Colonic mucosa (tissue), 4 donors: ENCODE measurements at places on chromosomes 6 and 20. TPM values are rescaled to one million over a fixed set of nuclear protein-coding genes. Genes with fewer than 3 reads are reported as not detected.

Gene AKAP12
- 38.8 TPM for total RNA-seq

DNA sequence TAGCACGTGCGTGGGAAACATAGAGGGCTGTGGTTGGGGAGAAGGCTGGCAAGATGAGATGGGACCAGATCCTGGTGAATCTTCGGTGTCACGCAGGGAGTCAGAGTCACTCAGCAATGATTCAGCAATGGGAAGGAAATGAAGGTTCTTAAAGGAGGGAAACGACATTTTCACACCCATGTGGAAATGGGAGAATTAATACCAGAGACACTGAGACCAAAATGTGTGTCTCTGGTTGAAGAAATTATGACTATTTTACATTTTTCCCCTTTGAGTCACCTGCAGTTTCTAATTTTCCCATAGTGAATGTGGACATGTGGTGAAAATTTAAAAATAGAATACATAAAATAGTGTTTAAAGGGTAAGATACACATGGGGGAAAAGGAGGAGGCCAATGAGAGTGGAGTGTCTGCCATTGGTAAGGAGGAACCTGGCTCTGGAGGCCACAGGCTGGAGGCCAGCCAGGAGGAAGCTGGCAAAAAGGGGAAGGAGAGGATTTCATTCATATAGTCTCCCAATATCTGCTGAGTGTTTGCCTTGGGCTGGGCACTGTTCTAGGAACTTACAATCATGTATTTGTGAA, 17.5 kb downstream of the NRN1 start:
- no peaks in the 10 kb centered on the region for H3K36me3 ChIP-seq
- no peak overlapping the region for H3K4me3 ChIP-seq
- H3K27me3 ChIP-seq: peaks cover 17% of the 10 kb centered on the region
- no peak overlapping the region for H3K27ac ChIP-seq

Gene DYNLT1
- total RNA-seq: 140 TPM

- no peak overlapping the region for H3K27ac ChIP-seq
- DNase-seq: no peak
- H3K4me3 ChIP-seq: no peak overlapping the region
- H3K4me1 ChIP-seq: no peaks in the 10 kb centered on the region
- H3K36me3 ChIP-seq: no peaks in the 10 kb centered on the region
Measured at GRCh38 chr6:45650524-45651135, 272.9 kb upstream of the SUPT3H start.

Gene LIN28B
- total RNA-seq: not detected

GRCh38 chr6:98828941-98829411, 5.4 kb upstream of the POU3F2 start:
- H3K4me3 ChIP-seq: no peak overlapping the region
- H3K27me3 ChIP-seq: peaks cover 94% of the 10 kb centered on the region
- DNase-seq: no peak
- no peak overlapping the region for H3K27ac ChIP-seq
- H3K36me3 ChIP-seq: no peaks in the 10 kb centered on the region
- peaks cover 5% of the 10 kb centered on the region for H3K4me1 ChIP-seq

- peaks cover 19% of the 10 kb centered on the region for H3K4me1 ChIP-seq
- no peak overlapping the region for H3K4me3 ChIP-seq
- no peak for DNase-seq
Measured at GRCh38 chr6:170030821-170031471, 259.9 kb downstream of the DLL1 start.

GRCh38 chr20:58647796-58648501, 3.1 kb upstream of the STX16 start:
- H3K36me3 ChIP-seq: no peaks in the 10 kb centered on the region
- no peaks in the 10 kb centered on the region for H3K27me3 ChIP-seq
- DNase-seq: no peak
- H3K4me1 ChIP-seq: peaks cover under 1% of the 10 kb centered on the region

DNA sequence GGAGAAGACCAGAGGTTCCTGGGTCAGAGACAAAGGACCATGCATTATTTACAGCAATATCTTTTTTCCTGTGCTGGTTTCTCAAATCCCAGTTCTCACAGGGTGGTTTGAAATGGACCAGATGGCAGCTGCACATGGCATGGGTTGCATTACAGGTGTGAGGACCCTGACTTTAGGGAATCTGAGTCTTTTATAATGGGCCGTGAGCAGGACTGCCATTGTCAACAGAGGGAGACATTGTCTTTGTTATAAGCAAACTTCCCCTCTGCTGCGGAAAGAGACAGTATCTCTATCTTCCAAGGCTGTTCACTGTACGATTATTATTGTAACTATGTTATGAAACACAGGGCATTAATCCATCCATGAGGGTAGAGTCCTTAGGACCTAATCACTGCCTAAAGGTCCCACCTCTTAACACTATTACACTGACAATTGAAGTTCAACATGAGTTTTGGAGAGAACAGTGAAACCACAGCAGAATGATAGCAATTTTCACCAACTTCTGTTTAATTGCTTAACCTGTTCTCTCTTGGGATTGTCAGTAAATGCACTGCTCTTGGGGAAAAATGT, 156.1 kb upstream of the AGPAT4 start:
- no peaks in the 10 kb centered on the region for H3K27me3 ChIP-seq
- H3K36me3 ChIP-seq: no peaks in the 10 kb centered on the region
- H3K4me1 ChIP-seq: no peaks in the 10 kb centered on the region

GRCh38 chr6:75842732-75843131, 93.7 kb downstream of the MYO6 start:
- H3K27me3 ChIP-seq: no peaks in the 10 kb centered on the region
- no peak overlapping the region for H3K27ac ChIP-seq
- no peak for DNase-seq
- no peak overlapping the region for H3K4me3 ChIP-seq

DNA sequence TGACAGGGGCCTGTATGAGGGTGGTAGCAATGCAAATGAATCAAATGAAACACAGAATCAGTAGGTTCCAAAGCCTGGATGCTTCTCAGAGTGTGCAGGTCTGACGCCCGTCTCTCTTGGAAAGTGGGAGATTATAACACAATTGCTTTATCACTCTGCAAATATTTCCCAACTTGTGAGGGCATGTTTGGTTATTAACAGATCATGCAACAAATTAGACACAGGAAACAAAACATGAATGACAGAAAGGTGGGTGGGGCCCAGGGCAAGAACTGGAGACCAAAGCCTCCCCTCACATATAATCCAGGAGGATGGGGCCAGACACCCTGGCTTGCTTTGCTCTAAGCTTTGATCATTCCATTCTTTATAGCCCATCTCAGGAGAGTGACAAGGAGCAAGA, 108.6 kb upstream of the MRPS10 start:
- DNase-seq: no peak
- H3K36me3 ChIP-seq: no peaks in the 10 kb centered on the region
- H3K27me3 ChIP-seq: no peaks in the 10 kb centered on the region
- no peaks in the 10 kb centered on the region for H3K4me1 ChIP-seq
